NCI-H510A (cell line): ENCODE measurements at places on chromosomes 12 and 14.

DNA sequence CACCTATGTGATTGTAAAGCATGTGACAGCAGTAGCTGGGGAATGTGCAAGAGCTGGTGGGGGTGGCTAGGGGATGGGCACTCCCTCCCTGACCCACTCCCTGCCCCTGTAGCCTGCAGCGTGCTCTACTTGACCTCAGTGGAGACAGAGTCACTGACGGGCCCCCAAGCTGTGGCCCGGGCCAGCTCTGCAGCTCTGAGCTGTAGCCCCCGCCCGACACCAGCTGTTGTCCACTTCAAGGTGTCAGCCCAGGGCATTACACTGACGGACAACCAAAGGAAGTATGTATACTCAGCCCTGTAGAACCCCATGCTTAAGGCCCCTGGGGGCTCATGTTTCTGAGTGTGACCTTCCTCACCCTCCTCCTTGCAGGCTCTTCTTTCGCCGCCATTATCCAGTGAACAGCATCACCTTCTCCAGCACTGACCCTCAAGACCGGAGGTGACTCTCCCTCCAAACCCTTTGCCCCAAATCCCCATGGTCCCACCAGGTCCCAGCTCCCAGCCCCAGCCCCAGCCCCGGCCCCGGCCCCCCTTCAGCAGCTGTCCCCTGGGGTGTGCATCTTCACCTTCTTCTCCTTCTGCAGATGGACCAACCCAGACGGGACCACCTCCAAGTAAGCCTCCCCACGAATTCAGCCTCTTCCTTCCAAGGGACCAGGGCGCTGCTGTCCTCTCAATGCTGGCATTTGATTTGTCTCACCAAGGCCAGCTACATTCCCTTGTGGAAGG is 13.3 kb downstream of the TNS2 start:
- DNase-seq: no peak

GRCh38 chr12:4943067-4943937 is 33.6 kb downstream of the KCNA1 start:
- no peak for DNase-seq

DNA sequence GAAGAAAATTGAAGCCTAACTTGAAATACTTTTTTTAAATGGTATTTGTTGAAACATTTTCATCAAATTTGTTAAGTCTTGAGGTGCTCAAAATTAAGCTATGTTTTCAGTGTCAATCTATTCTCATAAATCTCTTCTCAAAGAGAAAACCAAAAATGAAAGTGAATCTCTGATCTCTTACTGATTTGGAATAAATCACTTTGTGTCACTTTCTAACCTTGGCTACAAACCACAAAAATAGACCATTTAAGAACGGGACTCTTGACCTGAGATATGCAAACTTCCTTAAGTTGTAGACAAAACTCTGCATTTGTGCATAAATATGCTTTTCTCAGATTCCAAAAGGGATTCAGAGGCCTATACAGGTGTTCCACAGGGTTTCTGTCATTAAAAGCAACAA is 192.9 kb downstream of the SEC23A start:
- DNase-seq: no peak

GRCh38 chr12:5624486-5625272 is 192.8 kb downstream of the NTF3 start:
- DNase-seq: no peak

- DNase-seq: no peak
Observed at GRCh38 chr12:92362785-92363184, 217.1 kb upstream of the BTG1 start.

DNA sequence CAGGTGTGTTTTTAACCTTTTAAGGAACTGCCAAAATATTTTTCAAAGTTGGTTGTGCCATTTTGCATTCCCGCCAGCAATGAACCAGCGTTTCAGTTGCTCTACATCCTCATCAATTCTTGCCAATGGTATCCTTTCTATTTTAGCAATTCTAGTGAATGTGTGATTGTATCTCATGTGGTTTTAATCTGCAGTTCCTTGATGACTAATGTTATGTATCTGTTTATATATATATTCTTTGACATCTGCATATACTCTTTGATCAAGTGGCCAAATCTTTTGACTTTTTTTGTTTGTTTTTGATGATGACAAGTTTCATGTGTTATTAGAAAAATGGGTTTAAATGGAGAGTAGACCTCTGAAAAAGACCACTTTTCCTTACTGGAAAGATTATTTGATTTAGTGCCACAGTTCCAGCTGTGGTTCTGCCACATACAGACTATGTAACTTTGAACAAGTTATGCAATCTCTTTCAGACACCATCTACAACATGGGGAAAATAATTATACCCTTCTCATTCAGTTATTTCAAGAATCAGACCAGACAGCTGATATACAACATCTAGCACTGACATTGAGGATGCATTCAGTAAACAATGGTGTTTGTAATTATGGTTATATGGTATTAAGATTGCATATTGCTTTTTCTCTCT is 146.3 kb upstream of the CNOT2 start:
- no peak for DNase-seq

GRCh38 chr14:63510538-63510937 is 32.6 kb downstream of the PPP2R5E start:
- DNase-seq: no peak

GRCh38 chr12:50991291-50991690 is 34.9 kb downstream of the SLC11A2 start:
- DNase-seq: no peak

- no peak for DNase-seq
Observed at GRCh38 chr12:92556637-92557421, 146.0 kb upstream of the PLEKHG7 start.

- peak; percentile 39 for DNase-seq
Observed at GRCh38 chr12:122980183-122981035, at the start of gene ARL6IP4. TSS of gene ARL6IP4 (plus strand) at chr12:122980681. CDS start at chr12:122981140, 459 bp downstream.

- peak; percentile 52 for DNase-seq
Observed at GRCh38 chr12:113852695-113853490, 113.2 kb downstream of the RBM19 start.

DNA sequence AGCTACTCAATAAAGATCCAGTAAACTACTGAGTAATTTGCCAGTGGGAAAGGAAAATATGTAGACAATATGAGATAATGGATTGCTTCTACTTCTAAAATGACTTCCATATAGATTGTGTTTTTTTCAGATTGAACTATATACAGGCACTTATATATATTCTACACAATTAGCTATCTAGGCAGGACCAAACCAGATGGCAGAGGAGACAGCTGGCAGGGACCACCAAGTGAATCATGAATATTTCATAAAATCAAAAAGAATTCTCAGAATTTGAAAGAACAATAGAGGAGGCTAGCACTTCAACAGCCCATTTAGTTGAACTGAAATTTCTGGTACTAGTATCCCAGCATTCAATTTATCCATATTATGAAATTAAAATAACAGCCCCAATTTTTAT is 338.0 kb upstream of the RPL10L start:
- DNase-seq: no peak

DNA sequence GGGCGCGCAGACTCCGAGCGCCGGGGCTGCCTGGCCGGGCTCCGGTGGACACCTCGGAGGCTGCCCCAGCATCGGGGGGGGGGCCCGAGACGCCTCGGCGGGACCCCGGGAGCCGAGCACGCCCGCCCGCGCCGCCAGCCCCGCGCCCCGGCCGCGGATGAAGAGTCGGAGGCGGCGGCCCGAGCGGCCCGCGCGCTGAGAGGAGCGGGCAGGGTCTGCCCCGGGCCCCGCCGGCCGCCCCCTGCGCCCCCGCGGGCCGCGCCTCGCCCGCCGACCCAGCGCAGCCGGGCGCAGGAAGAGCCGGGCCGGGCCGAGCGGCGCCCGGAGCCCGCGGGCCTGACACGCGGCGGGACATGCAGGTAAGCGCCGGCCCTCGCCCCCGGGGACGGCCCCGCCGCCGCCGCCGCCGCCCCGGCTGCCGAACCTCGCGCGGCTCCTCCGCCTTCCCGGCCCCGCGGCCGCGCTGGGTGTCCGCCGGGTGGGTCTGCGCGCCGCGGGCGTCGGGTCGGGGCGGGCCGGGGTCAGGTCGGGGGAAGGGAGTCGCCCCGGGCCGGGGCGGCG is 63.7 kb downstream of the FBXL14 start:
- DNase-seq: no peak

GRCh38 chr12:108240027-108240785 is 98.9 kb downstream of the CMKLR1 start:
- no peak for DNase-seq

DNA sequence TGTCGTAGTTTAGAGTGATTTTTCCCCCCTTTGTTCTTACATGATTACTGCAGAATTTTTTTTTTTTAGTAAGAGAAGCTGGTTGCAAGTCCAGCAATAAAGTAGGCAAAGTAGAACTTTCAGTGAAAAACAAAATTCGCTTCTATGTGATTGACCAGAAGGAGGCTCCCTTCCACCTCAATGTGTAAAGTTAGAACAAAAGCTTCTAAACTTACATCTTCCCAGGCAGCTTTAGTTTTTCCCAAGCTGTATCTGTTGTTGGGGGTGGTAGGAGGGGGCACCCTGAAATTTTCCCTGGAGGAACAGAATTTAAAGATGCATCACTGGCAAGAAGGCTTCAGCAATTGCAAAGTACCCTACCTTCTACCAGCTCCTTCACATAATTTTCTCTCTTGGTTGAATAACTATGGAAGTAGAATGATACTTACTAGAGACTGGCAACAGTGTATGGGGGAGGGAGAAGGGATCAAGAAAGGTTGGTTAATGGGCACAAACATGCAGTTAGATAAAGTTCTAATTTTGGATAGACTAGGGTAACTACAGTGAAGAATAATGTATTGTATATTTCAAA is 87.3 kb upstream of the E2F7 start:
- no peak for DNase-seq

- DNase-seq: no peak
Observed at GRCh38 chr12:28770322-28770721, 378.8 kb upstream of the FAR2 start.

GRCh38 chr14:72595152-72595862 is 298.6 kb downstream of the DPF3 start:
- DNase-seq: no peak

DNA sequence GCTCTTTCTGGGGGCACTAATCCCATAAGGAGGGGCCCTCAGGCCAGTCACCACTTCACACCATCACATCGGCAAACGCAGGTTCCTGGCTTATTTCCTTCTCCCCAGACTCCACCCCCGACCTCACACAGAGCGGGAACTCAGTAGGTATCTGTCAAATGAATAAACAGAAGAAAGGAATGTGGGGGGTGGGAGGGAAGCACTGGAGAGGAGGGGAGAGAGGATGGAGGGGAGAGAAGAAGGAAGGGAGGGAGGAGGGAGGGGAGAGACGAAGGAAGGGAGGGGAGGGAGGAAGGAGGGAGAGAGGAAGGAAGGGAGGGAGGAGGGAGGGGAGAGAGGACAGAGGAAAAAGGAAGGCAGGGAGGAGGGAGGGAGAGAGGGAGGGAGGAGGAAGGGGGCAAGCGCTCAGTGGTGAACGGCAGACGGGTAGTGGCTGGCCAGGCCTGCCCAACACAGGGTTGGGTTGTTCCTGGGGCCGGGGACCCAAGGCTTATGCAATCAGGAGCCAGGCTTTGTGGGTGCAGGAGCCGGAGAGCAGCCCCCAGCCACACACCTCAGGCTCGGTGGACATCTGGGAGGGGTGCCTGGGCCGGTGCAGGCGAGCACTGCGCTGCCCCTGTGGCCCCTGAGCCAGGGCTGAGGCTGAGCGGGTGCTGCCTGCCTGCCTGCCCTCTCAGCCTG is 52.6 kb upstream of the FBRSL1 start:
- no peak for DNase-seq

DNA sequence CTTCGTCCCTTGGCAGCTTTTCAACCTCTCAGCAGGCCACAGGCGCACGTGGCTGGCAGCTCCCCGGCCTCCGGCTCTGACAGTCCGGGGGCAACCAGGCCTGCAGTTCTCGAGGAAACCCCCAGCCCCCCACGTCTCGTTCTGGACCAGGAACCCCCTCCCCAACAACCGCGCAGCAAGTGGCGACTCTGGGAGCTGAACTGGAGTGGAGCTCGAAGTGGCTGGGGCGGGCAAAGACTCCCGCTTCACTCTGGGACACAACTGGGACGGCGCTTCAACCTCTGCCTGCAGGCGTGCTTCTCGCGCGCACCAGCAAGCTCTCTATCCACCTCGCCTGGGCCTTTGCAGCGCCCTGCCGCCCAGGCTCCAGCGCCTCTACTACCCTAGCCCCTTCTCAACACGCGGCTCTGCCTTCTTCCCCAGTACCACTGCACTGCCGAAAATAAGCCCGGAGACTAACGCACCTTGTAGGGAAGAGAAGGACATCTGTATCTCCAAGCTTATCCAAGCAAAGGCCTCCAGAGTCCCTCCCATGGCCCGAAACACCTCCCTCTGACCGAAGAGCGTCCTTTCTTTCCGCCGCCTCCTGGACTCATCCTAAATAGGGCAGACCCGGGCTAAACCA is 2.4 kb upstream of the NKX2-1 start:
- DNase-seq: no peak

- no peak for DNase-seq
Observed at GRCh38 chr12:1377681-1378080, 216.7 kb downstream of the FBXL14 start.

DNA sequence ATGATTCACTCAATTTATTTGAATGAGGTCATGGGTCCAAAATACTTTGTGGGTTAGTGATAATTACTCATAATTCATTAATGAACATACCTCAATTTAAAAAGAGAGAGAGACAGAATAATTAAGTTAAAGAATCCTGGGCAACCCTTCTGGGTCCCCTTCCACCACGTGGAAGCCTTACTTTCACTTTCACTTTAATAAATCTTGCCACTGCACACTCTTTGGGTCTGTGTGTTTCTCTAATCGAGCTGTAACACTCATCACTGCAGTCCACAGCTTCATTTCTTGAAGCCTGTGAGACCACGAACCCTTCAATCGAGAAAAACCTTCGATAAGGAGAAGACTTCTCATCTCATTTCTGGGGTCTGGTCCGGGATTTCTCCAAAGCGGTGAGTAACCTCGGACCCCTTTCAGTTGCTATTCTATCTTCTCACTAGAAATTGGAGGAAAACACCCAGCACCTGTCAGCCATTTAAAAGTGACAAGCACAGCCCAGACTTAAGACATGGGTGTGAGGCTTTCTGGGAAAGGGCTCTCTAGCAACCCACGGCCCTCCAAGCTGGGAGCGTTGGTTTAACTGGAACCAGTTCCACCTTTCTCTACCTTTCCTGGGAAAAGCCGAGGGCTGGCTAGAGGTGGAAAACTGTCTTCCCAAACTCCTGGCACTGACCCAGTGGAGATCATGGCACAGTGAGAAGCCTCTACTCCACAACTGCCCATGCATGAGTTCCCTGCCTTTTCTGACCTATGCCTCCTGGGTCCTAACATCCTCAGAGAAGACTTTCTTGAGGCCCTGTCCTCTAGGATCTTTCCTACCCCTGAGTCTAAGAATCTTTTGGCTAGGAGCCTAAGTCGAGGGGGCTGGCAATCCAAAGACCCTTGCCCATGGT is 148.8 kb upstream of the ATF7IP start:
- no peak for DNase-seq
